ENCODE measurements at places on chromosomes 2 and 18.

GRCh38 chr2:12931186-12931844 is 214.6 kb downstream of the TRIB2 start:
- no peak for DNase-seq

GRCh38 chr2:101199251-101199791 is 48.1 kb upstream of the TBC1D8 start:
- DNase-seq: no peak

DNA sequence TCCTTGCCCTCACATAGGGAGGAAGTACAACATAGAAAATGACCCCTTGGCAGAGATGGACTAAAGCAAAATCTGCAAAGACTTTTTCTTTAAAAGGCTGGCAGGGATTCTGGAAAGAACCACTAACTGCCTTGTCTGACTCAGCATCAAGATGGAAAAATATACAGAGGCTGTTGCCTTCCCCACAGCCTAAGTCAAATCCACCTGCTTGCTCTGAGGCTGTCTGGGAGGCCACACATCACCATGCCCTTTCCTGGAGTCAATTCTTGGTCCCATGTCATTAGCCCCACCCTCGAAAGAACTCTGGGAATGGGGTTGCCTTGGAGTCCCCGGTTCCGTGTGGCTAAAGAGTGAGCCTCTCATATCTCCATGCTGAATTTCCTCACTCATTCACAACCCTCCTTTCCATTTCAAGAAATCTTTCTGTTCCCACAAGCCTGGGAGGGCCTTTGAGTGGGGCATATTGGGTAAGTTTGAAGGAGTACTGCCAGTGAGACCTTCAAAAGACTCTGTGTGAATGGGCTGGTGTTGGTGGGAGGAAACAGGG is 39.4 kb downstream of the BMP10 start:
- DNase-seq: no peak

GRCh38 chr2:51368250-51368649 is 336.3 kb upstream of the NRXN1 start:
- no peak for DNase-seq

- DNase-seq: no peak
Measured at GRCh38 chr18:32661486-32662299, 111.1 kb downstream of the KLHL14 start.

DNA sequence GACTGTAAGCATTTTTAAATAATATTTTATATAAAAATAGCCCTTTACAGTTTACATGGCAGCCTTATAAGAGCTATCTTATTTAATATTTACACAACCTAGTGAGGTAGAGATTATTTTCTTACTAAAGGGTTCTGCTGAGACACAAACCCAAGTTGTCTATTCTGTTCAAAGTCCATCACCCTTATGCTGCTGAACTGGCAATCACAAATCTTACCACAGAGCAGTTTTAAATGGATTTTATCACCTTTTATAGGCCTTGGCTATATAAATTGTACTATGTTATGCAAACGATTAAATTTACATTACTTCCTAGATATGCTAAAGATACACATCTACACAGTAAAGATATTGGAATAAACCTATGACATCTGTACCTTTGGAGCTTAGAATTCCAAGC is 40.7 kb downstream of the RBM45 start:
- no peak for DNase-seq

DNA sequence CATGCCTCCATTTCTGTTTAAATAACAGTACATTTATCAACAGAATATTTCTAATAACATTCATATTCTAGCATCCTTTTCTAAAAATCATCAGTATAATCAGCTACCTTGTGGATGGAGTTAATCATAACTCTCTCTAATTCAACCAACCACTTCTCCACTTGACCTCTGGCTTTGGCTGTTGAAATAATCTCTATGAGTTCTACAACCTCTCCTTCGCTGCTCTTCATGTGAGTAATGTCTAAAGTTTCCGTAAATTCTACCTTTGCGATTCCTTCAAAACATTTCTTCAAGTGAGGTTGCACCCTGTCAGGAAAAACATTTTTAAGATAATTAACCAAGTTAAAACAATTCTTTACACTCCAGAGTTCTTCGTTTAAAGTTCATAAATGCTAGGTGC is 134.2 kb downstream of the DNAH7 start:
- no peak for DNase-seq

GRCh38 chr2:176085861-176086771 is 2.4 kb upstream of the EVX2 start:
- no peak for DNase-seq

- DNase-seq: no peak
Measured at GRCh38 chr2:152062125-152063091, 36.4 kb downstream of the CACNB4 start.

DNA sequence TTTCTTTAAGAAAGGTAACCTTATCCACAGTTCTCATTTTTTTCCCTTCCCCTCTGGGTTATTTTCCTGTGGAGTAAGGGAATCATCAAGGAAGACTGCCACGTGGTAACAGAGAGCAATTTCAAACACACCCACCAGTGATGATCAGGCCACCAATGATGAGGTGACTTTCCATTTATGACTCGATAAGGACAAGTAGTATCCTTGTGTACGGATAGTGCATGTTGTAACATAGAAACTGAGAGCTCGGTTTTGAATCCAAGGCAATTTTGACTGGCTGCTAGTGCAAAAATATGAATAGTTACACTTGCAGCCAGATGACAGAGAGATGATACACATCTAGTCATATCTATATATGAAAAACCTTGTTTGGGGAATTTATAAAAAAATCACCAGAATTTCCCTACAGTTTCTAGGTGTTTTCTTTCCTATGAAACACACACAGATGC is 143.6 kb upstream of the TCF4 start:
- no peak for DNase-seq

- DNase-seq: no peak
Measured at GRCh38 chr2:46298522-46299353, 1.5 kb downstream of the EPAS1 start.
